ENCODE measurements at places on chromosomes 16 and 17.

GRCh38 chr17:66906321-66907278, 57.9 kb upstream of the CACNG4 start:
- DNase-seq: no peak

- no peak for DNase-seq
These were observed 432.5 kb downstream of the CDH13 start for GRCh38 chr16:83059237-83059636.

DNA sequence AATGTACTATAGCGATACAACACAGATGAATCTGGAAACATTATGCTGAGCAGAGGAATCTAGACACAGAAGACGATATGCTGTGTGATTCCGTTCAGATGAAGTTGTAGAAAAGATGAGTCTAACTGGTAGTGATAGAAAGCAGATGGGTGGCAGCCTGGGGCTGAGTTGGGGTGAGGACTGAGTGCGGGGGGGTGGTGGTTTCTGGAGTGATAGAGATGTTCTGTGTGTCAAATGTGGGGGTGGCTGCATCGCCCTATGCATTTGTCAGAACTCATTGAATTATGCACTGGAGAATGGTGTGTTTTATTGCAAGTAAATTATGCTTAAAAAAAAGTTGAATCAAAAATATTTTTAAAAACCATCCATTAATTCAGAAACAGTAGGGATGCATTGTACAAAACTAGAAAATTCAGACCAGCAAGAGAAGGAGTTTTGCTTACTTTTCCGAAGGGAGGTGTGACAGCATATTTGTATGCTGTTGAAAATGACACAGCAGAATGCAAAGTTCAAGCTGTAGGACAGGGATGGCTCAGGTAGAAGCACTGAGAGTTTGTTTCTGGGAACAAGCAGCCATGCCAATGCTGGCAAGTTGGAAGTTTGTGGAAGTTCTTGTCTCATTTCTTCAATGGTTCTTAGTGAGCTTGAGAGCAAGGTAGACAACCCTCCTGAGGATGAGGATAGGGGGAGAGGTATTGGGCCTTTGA, 13.0 kb upstream of the DRG2 start:
- DNase-seq: no peak

- DNase-seq: no peak
These were observed 55.0 kb downstream of the SSH2 start for GRCh38 chr17:29874931-29875596.

GRCh38 chr17:77476931-77477805, 336.4 kb downstream of the SEC14L1 start:
- no peak for DNase-seq

GRCh38 chr16:88344411-88345030, 38.2 kb upstream of the ZNF469 start:
- DNase-seq: no peak

All from cortex of kidney (tissue), 1 donor.